Suppressor macrophage treated with lipopolysaccharide for 4 hours (primary cell): ENCODE measurements at places on chromosomes 5 and 9.

- no peak for DNase-seq
Measured at GRCh38 chr9:108211411-108211955, 644.3 kb downstream of the ACTL7B start.

DNA sequence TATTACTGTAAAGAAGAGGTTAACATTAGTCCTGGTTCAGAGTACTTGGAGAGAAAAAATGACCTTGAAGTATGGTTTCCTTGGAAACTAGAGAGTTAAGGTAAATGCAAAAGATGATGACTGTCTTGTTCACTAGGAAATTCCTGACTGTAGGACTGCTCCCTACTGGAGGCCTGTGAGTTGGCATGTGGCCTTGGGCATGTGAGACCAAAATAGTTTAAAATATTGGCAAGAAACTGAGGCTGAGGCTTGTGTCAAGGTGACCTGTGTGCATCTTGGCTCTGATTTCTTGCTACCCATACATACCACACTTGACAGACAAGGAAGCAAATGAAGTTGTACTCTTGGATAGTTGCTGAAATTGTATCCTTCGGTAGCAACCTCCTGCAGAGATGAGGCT, 96.5 kb downstream of the TARS1 start:
- DNase-seq: no peak

DNA sequence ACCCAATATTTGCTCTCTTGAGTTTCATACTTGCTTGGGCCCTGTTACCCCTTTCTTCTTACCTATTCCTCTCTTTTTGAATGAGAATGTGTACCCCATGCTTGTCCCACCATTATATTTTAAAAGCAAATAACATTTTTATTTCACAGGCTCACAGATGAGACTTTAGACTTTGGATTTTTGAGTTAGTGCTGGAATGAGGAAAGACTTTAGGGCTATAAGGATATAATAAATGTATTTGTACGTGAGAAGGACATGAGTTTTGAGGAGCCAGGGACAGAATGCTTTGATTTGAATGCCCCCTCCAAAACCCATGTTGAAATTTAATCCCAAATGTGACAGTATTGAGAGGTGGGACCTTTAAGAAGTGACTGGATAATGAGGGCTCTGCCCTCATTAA, 33.1 kb upstream of the TNPO1 start:
- no peak for DNase-seq

DNA sequence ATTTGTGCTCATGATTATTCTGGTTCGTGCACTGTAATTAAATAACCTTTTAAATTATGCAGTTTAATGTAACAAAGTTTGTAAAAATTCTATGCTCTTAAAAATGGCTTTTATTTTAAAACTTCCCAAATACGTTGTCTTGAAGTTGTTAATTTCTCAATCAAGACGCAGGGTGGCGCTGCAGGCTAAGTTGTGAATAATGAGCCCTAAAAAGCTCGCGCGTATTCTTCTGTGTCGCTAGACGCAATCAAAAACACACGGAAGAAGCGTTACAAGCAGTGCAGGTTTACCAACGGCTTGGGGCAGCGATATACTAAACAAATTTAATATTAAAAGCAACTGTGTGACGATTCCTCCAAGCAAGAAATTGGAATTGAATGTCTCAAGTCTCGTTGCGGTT, at the start of gene PCDHB4:
PCDHB4 (plus strand) TSS at position 256 of the 400 bp plus-strand sequence. CDS start 181 bp downstream, outside the sequence.
- DNase-seq: no peak

DNA sequence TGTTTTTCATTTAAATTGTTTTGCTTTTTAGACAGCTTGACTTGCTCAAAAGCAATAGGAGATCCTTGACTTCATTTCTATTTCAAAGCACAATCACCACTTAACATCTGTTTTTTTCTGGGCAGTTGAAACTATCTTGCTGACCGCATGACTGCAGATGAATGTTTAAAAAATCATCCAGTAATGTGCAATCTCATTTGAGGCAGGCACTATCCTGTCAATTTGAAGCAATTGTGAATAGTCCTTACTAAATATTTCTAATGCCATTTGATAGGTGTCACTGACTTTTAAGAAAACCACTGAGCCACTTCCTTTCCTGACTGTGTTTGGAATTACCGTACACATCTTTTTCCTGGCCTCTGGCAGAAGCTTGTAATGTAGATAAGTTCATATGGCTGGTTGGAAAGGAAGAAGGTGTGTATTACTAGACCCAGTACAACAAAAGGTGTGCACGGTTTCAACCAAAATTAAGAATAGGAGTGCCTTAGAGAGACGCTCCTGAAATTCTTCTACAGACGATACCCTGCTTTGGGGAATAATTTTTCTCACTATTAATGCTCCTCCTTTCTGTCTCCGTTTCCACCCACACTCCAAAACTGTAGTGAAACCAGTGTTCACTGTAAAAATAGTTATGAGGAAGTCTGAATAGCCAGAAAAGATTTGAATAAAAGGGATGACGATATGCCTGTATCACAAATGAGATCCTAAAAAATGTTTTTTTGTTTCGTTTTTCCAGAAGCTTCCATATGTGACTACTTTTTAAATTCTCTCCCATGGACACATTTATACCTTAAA, 136.7 kb upstream of the MOCS2 start:
- no peak for DNase-seq

- peak; percentile 78 for DNase-seq
Measured at GRCh38 chr5:55636683-55637082, 75.4 kb downstream of the SLC38A9 start.

DNA sequence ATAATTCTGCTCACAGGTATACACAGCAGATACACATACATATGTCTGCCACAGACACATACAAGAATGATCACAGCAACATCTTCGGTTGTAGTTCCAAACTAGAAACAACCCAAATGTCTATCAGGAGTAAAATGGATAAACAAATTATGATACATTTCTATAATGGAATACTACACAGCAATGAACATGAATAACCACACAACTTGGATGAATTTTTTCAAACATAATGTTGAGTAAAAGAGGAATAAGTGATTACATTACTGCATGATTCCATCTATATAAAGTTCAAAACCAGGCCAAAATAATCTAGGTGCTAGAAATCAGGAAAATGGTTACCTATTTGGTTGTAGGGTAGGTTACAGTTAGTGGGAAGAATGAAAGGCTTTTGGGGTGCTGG, 4.6 kb upstream of the EGFLAM start:
- no peak for DNase-seq

GRCh38 chr5:77407152-77407551, 85.0 kb downstream of the WDR41 start:
- DNase-seq: no peak

DNA sequence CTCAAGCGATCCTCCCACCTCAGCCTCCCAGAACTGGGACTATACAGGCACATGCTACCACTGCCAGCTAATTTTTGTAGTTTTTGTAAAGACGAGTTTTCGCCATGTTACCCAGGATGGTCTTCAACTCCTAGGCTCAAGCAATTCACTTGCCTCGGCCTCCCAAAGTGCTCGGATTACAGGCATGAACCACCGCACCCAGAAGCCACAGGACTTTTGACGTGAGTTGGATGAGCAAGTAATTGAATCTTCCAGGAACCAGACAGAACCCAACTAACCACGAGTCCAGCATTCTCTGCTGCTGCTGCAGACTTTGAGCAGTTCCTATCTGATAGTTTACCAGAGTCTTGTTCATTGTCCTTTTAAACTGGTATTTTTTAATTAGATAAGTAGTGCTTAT, 9.6 kb upstream of the ATP6V0E1 start:
- DNase-seq: no peak

DNA sequence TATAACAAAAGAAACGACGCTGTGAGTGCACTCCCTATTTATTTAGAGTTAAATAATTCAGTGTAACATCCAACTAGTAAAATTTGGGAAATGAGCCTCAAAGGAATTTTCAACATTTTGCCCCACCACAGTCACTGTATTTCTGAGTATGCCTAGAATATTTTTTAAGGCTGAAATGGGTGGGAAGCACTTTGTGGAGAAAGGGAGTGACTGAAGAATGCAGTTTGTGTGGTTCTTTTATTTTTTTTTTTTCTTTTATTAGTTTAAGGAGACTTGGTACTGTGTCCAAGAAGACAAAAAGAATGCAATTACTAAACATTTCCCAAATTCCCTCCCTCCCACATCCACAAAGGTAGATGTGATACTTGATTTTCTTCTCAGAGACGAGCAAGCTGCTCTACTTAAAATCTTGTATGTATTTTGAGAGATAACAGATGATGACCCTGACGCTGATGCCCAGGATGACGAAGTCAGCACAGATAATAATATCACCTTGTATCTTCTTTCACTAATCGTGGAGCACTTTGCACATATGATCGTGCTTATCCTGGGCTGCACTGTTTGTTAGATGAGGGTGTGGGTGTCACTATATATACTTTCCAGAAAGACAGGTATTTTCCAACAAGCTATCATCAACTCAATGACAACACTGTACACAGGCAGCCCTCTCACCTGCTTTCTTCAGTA, 586.3 kb downstream of the RAB3C start:
- no peak for DNase-seq

DNA sequence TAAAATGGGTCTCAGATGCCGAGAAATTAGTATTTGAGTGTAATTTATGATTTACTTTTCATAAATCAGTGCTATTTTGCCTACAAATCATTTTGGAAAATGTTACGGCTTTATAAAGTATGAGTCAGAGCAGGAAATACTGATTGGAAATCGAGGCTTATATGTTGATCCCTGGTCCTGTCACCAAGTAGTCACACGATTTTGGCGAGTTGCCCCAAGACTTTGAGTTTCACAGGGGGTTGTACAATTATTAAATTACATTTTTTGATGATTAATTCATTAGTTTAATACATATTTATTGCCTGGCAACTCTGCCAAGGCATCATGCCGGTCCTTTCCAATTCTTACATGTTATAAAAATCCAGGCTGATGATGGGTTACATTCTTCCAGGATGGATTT, 443.9 kb upstream of the KLF4 start:
- no peak for DNase-seq

DNA sequence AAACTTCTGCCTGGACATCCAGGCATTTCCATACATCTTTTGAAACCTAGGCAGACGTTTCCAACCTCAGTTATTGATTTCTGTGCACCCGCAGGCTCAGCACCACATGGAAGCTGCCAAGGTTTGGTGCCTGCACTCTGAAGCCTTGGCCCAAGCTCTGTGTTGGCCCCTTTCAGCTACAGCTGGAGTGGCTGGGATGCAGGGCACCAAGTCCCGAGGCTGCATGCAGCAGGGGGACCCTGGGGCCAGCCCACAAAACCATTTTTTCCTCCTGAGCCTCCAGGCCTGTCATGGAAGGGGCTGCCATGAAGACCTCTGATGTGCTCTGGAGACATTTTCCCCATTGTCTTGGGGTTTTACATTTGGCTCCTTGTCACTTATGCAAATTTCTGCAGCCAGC, 49.9 kb downstream of the NFX1 start:
- DNase-seq: no peak

- no peak for DNase-seq
Measured at GRCh38 chr5:170135796-170136490, 30.2 kb downstream of the FOXI1 start.

GRCh38 chr5:168879331-168879730, 300.2 kb upstream of the PANK3 start:
- DNase-seq: no peak

DNA sequence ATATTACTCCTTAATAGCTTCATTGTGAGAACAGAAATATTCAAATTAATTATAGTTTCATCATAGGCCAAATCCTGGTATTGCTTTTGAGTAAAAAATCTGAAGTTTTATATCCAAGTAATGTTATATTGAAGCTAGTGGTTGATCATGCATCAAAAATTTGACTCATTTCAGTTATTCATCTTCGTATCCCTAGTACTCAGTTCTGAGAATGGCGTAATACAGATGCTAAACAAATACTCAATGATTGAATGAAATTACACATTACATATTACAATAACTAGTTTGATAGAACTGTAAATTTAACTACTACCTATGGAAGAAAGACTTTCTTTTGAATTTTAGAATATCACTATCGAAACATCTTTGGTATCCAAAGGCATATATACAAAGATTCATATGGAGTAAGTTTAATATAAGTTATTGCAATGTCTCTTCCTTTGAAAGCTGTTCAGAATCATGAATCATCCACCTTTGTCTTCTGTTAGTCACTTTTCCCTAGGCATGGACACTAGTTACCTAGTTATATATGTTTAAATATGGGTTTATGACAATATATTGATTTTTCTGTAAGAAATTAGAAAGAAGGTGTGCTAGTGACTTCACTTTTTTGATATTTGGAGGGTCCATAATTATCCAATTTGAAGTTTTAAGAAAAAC, 5.0 kb upstream of the ZNF462 start:
- no peak for DNase-seq

GRCh38 chr5:91366551-91366950, 16.6 kb downstream of the ARRDC3 start:
- DNase-seq: no peak

DNA sequence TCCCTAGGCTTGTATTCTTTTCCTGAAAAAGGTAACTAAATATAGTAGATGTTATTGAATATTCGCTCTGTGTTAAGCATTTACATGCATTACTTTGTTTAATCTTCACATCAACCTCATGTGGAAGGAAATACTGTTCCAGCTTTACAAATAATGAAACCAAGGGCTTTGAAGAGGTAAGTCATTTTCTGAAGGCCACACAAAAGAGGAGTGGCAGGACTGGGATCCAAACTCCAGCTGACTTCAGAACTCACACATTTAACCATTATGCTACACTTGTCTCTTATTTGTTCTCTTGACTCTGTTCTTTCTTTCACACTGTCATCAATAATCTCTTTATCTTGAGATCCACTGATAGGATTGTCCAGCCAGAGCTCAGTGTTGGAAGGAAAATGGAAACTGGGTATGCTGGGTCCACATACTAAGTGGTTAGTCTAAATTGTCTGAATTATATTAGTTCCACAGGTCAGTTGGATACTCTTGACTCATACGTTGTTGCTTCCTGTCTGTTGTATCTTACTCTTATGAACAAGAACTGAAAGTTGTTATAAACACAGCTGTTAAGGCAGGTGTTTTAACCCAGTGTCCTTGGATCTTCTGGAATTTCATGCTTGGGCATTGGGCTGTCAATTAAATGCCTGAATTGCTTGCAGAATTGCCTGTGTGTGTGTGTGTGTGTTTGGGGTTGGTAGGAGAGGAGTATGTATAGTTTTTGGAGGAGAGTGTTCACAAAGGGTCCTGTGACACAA, 65.6 kb downstream of the TLE4 start:
- no peak for DNase-seq

GRCh38 chr5:150153957-150154617, 1.6 kb downstream of the PDGFRB start:
- DNase-seq: no peak

GRCh38 chr5:142779163-142779840, 9.1 kb downstream of the ARHGAP26 start:
- no peak for DNase-seq

DNA sequence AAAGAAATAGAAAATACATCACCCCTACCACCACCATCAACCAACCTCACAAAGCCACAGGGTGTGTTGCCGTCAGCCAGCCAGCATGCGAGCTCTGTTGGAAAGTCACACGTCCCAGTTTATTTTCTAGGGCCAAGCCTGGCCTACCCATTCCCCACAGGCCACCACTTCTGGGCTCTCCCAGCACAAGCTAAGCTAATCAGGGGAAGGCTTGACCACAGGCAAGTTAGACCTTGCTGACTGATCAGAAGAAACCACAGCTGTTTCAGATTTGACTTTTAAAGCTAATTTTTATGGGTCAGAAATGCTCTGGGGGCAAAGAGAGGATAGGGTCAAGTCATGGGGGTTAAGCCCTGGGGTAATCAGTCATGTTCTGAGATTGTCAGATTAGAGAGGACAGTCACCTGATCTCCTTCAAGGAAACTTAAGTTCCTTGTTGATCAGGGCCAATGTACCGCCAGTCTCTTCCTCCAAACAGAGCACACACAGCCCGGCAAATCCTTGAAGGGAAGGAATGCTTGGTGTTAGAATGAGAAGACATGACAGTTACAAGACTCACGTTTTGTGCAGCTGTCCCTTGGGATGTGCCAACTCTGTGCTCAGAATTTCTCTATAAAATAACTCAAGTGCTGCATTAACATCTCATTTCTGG, 7.6 kb downstream of the SHB start:
- no peak for DNase-seq
